ENCODE measurements at places on chromosomes 13 and 19.

DNA sequence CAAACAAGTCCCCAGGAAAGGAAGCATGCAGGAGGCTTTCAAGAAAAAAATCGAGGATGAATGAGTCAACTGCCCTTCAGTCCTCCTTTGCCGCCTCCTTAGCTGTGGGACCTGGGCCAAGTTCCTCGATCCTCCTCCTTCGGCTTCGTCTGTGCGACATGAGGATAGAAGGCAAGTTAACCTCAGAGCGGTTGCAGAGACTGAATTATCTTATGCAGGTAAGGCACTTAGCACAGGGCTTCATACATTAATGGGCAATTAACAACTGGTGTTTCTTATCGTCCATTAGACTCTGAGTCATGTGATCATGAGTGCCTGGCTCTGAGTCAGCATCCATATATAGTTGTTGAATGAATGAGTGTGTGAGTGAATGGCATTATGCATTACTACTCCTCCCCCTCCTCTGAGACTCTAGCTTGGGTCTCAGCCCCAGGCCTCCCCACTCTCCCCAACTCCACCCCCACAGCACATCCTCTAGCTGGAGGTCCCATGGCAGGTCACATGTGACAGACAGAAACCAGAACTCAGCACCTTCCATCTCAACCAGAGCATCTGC, 1.6 kb upstream of the TTC9B start:
- no peak for DNase-seq

GRCh38 chr13:37134411-37135041, 29.1 kb upstream of the CSNK1A1L start:
- DNase-seq, result no peak

GRCh38 chr19:10636304-10636972, 11.1 kb downstream of the SLC44A2 start:
- no peak for DNase-seq

DNA sequence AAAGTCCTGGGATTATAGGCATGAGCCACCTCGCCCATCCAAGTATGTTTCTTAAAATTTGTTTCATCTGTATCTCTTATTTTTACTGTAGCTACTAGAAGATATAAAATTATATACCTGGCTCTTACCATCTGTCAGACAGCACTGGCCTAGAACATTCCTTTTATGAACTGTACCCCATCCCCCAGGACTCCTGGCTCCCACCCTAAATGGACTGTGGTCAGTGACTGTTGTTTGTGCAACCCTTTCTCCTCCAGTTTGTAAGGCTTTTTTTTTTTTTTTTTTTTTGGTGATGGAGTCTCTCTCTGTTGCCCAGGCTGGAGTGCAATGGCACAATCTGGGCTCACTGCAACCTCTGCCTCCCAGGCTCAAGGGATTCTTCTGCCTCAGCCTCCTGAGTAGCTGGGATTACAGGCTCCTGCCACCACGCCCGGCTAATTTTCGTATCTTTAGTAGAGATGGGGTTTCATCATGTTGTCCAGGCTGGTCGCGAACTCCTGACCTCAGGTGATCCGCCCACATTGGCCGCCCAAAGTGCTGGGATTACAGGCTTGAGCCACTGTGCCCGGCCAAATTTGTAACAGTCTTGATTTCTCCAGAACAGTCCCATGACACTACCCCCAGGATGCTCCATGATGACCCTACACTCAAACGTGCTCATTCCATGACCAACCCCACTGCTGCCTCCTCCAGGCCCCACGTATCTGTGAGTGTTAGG, 2.5 kb downstream of the NDUFA3 start:
- DNase-seq, result no peak

DNA sequence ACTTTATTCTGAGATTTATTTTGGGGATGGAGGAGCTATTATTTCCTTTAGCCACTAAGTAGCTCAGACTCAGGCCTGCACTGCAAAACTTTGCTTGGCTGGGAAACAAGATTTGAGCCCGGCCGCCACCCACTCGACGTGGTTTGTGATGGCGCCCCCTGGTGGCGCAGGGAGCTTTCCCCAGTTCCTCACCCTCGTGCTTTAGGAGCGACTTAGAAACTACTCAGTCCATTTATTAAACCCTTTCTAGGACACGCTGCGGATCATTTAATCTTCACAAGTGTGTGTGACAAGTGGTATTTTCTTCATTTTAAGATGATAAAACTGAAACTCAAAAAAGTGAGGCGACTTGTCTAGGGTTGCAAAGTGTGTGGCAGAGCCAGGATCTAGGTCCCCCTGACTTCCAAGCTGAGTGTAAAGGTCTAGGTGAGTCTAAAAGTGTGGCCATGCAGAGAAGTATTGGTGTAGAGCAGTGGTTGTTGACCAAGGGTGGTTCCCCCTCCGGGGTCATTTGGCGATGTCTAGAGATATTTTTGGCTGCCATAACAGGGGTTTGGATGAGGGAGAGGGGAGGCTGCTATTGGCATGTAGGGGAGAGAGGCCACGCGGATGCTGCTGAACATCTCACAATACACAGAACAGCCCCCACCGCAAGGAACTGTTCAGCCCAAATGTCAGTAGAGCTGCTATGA, 2.2 kb downstream of the CXCL17 start:
- peak; percentile 52 for DNase-seq

DNA sequence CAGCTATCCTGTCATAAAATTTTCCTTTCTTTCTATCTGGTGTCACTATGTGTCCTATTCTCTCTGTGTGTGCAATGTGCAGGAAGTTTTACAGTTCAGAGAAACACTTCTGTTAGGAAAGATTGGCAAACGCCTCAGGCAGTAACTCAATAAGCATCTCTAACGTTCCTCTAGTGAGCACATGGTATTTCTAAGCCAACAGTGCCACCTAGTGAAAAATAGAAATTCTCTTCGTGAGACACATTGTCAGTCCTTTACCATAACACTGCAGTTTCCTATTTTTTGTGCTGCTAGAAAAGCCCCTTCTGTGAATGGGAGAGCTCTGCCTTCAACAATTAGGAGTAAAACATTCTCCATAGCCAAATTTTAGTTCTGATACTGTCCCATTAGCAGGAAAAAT, 50.7 kb downstream of the ZNF723 start:
- no peak for DNase-seq

DNA sequence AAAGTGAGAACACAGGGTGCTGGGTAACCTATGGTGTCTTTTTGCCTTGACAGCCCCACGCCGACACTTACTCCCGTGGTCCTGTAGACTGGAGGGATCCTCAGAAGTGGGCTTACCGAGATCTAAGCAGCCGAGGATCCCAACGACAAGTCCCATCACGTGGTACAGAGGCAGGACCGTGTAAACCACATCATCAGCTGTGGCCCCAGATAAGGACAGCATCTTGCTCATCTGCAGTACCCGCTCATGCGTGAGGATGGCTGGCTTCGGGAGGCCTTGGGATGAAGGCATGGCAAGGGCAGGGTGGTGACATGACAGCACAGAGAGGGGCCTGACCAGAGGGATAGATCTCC, 2.1 kb downstream of the SLC27A5 start:
- DNase-seq, result no peak

DNA sequence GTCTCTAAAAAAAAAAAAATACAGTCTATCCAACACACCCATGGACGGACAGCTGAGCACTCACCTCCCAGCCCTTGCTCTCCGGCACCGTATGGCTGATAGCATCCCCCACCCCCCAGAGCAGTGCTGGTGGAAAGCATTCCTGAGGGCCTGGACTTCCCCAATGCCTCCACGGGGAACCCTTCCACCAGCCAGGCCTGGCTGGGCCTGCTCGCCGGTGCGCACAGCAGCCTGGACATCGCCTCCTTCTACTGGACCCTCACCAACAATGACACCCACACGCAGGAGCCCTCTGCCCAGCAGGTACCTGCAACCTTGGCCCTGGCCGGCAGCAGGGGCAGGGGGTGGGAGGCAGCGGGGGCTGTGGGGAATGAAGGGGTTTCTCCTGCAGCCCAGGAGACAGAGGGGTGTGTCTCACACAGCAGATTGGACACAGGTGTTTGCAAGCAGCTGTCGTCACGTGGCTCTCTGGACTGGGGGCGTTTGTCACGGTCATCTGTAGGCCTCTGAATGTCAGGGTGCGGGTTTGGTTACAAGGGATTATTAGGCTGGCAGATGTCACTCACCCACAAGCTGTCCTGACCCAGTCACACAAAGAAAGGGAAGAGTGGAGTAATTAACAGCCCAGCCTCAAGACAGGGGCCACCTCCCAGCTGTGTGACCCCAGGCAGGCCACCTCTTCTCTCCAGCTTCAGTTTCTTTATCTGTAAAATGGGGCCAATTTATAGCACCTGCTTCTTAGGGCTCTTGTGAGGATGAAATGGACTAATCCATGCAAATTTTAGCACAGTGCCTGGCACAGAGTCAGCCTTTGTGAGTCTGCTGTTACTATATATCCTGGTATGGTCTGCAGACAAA, 19.3 kb downstream of the PLD3 start:
- DNase-seq, result no peak

GRCh38 chr13:41289463-41289881, 21.6 kb upstream of the NAA16 start:
- no peak for DNase-seq

DNA sequence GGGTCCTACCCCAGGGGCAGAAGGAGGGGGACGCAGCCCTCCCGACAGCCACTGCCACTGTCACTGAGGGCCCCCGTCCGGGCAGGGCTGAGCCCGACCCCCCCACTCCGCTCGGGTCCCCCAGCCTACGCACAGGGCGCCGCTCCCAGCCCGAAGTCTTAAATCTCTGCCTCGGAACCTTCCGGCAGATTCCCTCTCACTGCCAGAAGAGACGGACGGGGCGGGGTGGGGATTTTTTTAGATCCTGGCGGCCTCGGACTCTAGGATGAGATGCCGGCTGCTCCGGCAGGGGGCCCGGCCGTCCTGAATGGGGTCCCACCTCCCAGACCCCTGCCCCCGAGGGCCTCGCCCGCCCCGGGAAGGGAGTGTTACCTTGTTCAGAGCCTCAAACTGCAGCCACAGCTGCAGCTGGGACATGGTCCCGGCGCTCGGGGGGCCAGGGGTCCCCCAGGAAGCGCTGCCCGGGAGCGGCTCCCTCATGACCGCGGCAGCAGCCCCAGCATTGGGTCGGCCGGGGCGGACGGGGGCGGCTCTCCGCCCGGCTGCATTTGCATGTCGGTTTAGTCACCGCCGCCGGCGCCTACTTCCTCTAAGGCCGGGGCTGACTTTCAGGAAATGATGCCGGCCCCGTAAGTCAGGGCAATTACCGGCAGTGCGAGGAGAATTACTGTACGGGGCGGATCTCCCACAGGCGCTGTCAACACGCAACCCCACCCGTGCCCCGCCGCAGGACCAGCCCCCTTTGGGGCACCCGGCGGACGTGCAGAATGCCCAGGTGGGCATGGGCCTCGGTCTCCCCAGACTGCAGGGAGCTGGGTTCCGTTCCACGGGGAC, 28.1 kb downstream of the GPX4 start:
- peak; percentile 70 for DNase-seq

GRCh38 chr19:39701291-39701690, 3.0 kb upstream of the LGALS14 start:
- no peak for DNase-seq
